ENCODE measurements at places on chromosomes 13 and 19. TPM values are rescaled to one million over a fixed set of nuclear protein-coding genes. Genes with fewer than 3 reads are reported as not detected.

NMRK2 gene
- total RNA-seq, result 1.4 TPM

ATXN8OS gene
- total RNA-seq, result not detected

ELF1 gene
- 46.0 TPM for total RNA-seq

TEX26 gene
- total RNA-seq, result not detected
